ENCODE measurements at places on chromosomes 5 and 9.

DNA sequence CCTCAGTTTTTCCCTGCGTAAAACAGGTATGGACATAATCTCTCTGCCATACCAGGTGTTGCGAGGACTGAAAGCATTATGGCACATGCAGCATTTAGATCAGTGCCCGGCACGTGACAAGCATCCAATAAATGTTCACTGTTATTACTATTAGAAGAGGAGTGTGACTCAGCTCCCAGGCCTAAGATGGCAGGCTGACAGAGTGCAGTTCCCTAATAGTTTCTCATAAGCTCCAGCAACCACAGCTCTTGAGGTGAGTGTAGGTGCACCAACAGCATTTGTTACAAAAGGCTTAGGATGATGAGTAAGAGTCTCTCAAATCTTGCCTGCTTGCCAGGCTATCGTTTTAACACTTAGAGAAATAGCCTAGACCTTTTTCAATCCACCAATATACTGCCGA, 28.9 kb upstream of the GLIS3 start:
- no peak for DNase-seq

- no peak for DNase-seq
These were observed 11.9 kb downstream of the NKD2 start for GRCh38 chr5:1020452-1020961.

GRCh38 chr5:119396030-119396664, 40.3 kb downstream of the TNFAIP8 start:
- no peak for DNase-seq

- no peak for DNase-seq
These were observed 935.9 kb upstream of the COX7C start for GRCh38 chr5:85681871-85682270.

DNA sequence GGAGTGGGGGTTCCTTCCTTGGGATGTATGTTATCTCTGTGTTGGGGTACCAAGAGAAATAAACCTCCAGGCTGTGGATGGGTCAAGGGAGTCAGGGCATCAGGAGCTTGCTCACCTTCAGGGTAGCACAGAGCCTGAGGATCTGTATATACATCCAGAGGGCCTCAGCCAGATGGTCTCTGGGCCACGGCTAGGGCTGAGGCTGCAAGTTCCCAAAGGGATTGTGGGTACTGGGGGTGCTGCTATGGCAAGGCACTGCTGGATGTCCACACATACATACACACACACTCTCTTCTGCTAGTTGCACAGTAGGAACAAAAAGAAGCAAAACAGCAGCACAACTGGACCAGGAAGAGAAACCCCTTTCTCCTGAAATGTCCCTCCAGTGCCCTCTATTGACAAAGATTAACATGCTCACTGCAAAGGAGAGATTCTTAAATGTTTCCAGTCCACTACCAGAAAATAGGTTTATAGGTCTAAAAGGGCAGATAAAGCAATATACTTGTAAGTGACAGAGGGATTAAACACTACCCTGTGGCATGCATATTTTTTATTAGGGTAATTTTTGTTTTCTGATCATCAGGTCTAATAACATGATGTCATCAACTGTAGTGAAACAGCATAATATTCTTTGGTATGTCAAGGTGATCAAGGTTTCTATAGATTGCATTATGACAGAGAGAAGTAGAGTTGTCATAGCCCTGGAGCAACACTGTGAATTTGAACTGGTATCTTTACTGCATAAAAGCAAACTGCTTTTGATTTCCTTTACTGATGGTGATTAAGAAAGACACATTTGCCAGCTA, 56.3 kb upstream of the KCNN2 start:
- no peak for DNase-seq

DNA sequence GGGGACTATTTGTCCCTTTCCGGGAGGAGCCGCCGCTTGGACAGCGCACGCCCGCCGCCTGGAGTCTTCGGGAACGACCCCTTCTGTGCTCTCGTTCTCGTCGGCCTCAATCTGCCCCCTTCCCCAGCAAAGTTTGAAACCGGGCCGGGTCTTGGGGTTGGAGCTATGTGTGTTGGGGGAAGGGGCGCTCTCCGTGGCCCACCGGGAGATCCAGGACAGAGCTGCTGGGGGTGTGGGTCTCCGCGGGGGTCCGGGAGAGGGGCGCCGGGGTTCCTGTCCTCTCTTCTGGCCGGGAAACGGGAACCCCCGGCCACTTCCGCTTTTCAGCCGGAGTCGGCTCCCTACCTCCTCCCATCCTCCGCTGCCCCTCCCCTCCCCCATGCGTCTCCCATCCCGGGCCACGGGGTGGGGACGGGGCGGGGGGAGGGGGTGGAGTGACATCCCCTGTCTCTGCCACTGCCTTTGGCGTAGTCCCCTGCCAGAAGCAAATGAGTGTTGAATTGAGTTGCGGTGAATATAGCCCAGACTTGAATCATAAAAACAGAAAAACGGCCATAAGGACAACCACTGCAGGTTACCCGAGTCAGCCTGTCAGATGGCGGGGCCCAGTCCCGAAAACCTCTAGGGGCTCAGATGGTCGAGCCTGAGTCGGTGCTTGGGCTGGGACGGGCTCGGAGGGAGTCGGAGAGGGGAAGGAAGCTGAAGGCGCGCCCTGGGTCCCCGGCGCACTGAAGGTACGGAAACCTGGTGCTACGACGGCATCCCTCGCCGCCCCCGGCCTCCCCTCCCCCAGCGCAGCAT, 1.1 kb downstream of the CPLX2 start:
- no peak for DNase-seq

- no peak for DNase-seq
These were observed 38.7 kb upstream of the ANKRD34B start for GRCh38 chr5:80608731-80609130.

All from hematopoietic multipotent progenitor cell treated with erythropoietin and hydrocortisone succinate and interleukin-3 and kit ligand, for 15 days (in vitro differentiated cells).